Tongue (tissue), 3 donors: ENCODE measurements at places on chromosomes 2 and 18. TPM values are rescaled to one million over a fixed set of nuclear protein-coding genes. Genes with fewer than 3 reads are reported as not detected.
A peak's percentile ranks its signal among the peaks of the same experiment; 100 is the strongest.

GRCh38 chr18:45745817-45746461, 22.0 kb downstream of the SLC14A1 start:
- no peak for DNase-seq

GRCh38 chr2:222693837-222694236, 22.4 kb downstream of the MOGAT1 start:
- DNase-seq = no peak

DNA sequence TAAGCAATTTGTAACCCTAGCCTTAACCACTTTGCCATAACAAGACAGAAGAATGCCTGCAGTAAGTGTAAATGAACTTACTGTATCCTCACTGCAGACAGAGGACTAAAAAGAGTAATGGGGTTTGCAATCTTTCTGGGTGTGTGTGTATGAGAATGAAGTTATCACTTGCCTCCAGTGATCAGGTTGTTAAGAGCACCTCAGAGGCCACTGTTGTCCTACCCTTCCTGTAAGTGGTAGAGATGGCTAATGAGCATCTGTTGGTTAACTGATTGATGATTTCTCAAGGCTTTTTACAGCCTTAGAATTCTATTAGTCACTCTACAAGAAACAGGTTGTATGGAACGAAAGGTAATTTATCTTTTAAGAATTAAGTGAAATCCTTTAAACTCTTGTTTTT, 27.6 kb upstream of the GTF2A1L start:
- DNase-seq = no peak

GRCh38 chr2:75491129-75491753, 69.5 kb downstream of the EVA1A start:
- no peak for DNase-seq

GRCh38 chr2:166297951-166298350, 77.8 kb downstream of the SCN9A start:
- peak; percentile 59 for DNase-seq

DNA sequence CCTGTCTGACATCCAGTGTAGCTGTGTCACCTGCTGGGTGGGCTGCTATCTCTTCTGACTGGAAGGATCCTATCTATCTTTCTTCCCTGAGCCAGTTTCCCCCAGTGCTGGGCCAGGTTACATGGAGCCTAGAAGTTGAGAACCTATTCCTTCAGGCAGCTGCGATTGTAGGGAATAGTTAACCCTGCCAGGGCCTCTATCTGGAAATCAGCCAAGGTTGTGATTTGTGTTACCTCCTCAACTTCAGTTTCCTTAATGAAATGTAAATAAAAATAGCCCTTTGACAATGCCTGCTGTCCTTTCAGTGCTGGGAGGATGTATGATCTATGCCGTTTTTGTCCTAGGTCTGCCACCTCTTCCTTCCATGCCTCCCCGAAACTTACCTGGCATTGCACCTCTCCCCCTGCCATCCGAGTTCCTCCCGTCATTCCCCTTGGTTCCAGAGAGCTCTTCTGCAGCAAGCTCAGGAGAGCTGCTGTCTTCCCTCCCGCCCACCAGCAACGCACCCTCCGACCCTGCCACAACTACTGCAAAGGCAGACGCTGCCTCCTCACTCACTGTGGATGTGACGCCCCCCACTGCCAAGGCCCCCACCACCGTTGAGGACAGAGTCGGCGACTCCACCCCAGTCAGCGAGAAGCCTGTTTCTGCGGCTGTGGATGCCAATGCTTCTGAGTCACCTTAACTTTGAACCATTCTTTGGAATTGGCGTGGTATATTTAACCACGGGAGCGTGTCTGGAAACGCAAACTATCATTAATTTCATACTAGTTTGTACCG, 36.6 kb downstream of the GORASP2 start:
- DNase-seq = no peak

DNA sequence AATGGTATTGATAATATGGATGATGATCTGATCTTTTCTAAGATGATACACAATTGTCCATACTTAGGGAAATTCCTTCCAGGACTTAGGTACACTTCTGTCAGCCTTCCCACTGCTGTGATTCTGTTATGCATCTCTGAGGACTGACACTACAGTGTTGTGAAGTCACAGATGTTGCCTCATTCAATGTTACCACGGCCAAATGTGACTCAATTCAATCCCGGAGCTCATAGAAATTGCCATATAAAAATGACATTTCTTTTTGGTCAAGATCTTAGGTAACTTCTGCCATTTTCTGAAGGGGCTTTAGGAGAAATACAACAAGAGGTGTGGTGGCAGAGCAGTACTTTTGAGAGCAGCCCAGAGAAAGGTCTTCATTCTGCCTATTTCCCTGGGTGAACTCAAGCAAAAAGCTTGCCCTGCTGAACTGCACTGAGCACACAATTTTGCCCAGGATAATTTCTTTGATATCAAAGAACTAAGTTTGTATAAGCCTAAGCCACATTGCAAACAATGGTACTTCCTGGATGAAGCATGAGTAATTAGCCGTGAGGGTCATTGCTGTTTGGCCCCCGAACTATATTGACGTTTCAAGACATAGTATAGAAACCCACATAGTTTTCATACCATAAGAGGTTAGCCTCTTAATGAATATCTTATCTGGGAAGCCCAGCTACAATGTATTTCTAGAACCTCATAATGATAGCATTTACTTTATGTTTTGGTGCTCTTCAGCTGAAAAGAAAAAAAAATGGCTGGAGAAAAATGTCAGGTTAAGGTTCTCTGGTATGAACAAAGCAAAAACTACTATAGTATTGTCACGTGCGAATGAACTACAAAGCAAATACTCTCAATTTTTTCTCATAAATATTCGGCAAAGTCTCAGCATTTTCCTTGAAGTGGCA, 437.4 kb downstream of the MEIS1 start:
- DNase-seq = no peak

DNA sequence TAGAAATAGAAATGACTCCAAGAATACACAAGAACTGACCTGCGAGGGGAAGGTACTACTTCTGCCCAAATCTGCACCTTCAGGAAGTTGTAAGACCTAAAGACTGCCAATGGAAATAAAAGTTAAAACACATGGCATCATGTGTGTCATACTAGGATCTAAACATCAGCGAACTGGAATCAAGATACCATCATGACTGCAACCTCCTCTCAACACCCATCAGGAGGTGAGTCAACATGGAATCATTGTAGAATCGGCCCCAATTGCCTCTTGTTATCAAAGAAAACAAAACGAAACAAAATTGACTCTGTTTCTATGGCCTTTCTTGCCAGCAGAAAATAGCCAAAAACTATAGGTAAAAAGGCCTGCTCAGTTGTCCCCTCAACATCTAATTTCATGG, 15.1 kb downstream of the RDH14 start:
- no peak for DNase-seq

- no peak for DNase-seq
Measured at GRCh38 chr2:241258505-241259280, 56.8 kb downstream of the HDLBP start.

GRCh38 chr2:71256421-71256820, 29.5 kb upstream of the PAIP2B start:
- DNase-seq = peak; percentile 6

DNA sequence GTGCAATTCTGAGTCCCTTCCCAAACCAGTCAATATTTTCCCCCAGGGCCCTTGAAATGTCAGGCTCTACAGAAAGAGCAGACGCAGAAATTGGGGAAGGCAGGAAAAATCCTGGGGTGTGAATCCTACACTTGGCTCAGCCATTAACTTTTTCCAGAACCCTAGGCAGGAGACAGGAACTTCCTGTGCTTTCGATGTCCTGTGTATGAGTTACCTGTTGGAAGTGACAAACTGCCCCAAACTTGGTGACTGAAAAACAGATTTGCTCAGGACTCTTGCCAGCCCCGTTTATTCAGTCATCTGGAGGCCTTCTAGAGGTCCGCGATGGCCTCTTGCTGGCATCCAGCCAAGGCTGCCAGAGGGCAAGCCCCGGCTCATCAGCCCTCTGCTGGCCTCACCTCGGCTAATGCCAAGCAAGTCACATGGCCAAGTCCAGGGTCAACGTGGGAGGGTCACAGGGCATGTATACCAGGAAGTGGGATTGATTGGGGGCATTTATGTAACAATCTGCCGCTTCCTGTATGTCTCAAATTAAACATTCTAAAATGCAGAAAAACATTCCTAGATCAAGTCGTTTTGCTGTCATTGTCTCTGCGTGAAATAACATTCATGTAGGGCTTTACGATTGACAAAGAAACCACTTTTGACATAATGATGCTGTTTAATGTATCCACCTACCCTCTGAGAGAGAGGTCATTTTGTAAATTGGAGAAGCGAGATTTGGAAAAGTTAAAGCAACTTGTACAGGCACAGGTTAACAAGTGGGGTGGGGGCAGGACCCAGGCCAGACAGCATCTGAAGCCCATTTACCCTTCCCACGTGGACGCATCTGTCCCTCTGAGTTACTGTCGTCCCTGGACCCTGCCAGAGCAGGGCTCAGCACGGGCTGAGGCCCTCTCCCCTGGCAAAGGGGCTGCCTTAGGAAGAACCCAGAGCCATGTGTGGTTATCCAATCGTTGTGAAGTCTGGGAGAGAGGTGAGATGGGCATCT, 179.4 kb downstream of the INHBB start:
- no peak for DNase-seq

DNA sequence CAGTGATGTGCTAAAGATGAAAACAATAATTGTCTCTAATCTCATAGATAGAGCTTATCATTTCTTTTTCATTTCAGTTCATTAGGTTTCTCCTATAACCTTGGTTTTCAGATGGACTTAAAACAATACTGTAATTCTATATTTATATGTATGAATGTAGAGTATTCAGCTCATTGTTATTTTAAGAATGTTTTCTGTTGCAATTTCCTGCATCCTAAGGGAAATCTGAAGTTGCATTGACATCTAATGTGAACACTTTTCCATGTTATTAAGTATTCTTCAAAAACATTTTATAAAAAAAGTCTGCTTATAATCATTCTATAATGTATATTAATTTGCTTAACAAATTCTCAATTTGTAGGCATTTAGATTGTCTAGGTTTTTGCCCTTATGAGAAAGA, 288.9 kb downstream of the XIRP2 start:
- DNase-seq = no peak

GRCh38 chr2:2848198-2848597, 517.1 kb upstream of the MYT1L start:
- no peak for DNase-seq

- no peak for DNase-seq
Measured at GRCh38 chr2:112220831-112221230, 34.0 kb downstream of the ZC3H8 start.

GRCh38 chr2:175012516-175012915, 7.3 kb upstream of the CHN1 start:
- no peak for DNase-seq

GRCh38 chr2:136308611-136309010, 190.7 kb upstream of the CXCR4 start:
- DNase-seq = peak; percentile 83

DNA sequence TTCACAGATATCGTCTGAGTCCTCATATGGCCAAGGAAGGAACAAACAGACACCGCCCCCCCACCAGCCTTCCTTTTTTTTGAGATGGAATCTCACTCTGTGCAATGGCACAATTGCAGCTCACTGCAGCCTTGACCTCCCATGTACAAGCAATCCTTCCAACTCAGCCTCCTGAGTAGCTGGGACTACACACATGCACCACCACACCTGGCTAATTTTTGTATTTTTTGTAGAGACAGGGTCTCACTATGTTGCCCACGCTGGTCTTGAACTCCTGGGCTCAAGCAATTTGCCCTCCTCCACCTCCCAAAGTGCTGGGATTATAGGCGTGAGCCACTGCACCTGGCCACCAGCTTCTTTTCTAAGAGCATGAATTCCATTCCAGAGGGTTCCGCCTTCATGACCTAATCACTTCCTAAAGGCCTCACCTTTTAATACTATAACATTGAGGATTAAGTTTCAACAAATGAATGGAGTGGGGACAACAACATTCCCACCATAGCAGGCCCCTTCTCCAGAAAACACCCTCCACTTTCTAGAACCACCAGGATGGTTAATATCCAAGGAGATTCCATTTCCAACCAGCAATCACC, 2.2 kb upstream of the TMBIM1 start:
- no peak for DNase-seq

GRCh38 chr2:201465524-201465971, 14.0 kb downstream of the STRADB start:
- DNase-seq = no peak

GRCh38 chr2:141534666-141535362, 596.0 kb downstream of the LRP1B start:
- no peak for DNase-seq

DNA sequence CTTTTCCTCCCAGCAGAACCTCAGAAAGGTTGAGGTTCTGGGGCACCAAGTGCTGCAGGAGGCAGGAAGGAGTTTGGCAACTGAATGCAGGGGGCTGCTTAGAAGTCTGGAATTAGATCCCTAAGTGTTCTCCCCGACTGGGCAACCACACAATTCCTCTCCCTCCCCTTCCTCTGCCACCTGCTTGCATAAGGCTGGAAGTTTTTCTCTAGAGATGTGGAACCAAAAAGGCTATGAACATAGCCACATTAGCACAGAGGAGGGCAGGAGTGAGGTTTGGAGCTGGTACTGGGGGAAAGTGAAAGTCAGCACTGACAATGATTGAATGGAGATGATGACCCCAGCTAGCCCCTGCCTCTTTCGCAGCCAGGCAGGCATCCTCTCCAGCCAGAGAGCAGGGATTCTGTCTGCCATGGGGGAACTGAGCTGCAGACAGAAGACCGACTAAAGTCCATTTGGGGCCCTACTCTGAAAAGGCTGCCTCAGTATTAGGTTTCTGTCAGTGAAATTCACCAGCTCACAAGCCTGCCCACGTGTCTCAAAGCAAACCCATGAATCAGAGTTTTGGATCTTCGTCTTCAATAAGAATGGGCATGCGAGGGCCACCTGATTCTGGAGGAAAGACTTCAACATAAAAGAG, 87.9 kb upstream of the ITGA6 start:
- peak; percentile 72 for DNase-seq

GRCh38 chr2:136068581-136069227, 49.2 kb downstream of the CXCR4 start:
- no peak for DNase-seq

- no peak for DNase-seq
Measured at GRCh38 chr2:102337481-102338386, 17.9 kb upstream of the IL18R1 start.

DNA sequence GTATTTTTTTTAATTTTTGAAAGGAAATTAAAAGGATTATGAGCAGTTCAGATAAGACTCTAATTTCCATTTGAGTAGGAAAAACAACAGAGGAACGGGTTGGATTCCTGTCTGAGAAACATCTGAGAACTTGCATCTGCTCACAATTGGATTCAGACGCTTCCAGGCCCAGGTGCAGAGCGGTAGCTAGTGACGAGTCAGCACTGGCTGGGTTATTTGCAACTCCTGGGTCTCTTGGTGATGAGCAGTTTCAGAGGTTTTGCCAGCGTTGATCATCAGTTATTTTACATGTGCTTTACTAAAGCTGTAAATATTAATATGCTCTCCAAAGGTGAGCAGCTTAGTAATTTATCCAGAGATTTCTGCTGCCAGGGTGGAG, 39.1 kb upstream of the B3GNT7 start:
- DNase-seq = peak; percentile 69

MAB21L4 gene
- total RNA-seq = 23.0 TPM

DSG1 gene
- total RNA-seq = 17.2 TPM

LYG1 gene
- total RNA-seq = 0.41 TPM

DCC gene
- 5.5 TPM for total RNA-seq

PLB1 gene
- 2.4 TPM for total RNA-seq

ZNF512 gene
- 62.3 TPM for total RNA-seq

AMER3 gene
- total RNA-seq = not detected

DLX1 gene
- 2.4 TPM for total RNA-seq

C2orf78 gene
- total RNA-seq = not detected

PDE1A gene
- total RNA-seq = 6.2 TPM

SCRN3 gene
- 50.3 TPM for total RNA-seq
